ENCODE measurements at places on chromosomes 16 and 17.

GRCh38 chr17:61362396-61362795, 37.2 kb upstream of the TBX2 start:
- no peaks in the 10 kb centered on the region for H3K4me1 ChIP-seq
- H3K27me3 ChIP-seq = no peaks in the 10 kb centered on the region
- DNase-seq = no peak
- no peak overlapping the region for H3K27ac ChIP-seq

DNA sequence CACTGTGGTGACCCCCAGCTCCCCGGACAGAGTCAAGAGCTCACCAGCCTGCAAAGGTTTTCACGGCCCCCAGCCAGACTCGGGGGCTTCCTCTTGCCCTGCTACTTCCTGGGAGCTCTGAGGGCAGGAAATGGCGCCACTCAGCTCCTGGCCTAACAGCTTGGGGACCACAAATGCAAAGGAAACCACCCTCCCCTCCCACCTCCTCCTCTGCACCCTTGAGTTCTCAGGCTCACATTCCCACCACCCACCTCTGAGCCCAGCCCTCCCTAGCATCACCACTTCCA, 375 bp upstream of the SPN start:
- H3K4me1 ChIP-seq = peaks cover 5% of the 10 kb centered on the region
- H3K36me3 ChIP-seq = no peaks in the 10 kb centered on the region
- H3K27me3 ChIP-seq = no peaks in the 10 kb centered on the region

DNA sequence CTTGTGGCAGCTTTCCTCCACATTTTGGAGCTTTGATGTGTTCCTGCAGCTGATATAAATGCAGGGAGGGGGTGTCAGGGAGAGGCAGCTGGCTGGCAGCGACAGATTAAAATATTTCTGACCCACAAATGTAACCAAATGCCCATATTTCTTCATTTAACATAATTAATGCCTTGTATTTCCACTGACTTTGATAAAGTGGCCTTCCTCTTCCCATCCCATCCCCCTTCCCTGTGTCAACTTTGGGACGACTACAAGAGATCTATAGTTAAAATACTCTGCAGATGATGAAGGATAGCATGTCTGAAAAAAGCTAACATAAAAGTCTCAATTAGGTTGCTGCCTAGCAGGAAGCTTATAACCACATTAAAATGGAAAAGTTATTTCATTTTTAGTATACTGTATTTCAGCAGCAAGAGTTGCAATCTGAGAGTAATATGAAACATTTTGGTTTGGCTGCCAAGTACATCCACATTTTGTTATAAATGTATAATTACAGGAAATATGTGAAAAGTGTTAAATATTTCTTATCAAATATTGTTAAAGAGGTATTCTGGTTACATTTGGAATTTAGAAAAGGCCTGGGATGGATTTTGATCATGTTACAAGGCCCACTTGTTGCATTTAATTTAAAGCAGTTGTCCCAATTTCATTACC, 238.7 kb upstream of the TBX2 start:
- H3K4me3 ChIP-seq = no peak overlapping the region
- H3K4me1 ChIP-seq = peaks cover 3% of the 10 kb centered on the region
- no peaks in the 10 kb centered on the region for H3K27me3 ChIP-seq
- no peaks in the 10 kb centered on the region for H3K36me3 ChIP-seq
- DNase-seq = no peak

DNA sequence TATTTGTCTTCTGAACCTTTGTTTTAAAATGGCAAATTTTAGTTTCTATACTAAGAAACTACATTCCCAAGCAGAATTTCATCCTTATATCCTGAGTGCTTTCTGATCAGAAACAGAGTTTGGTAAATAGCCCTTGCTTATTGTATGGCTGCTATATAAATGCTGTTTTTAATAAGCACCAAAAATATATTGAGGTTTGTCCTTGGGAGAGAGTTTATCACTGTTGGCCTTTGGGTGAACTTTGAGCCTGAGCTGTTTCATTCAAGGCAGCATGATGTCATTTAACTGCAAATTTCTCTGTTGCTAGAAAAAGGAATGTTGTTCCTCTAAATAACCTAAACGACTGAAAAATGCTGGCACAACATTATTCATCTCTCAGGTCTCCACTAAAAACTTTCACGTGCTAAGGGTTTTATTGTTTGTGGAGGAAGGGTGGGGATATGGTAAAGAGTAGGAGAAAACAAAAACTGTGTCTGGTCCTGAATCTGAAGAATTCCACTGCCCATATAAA, 334.3 kb upstream of the TBX2 start:
- H3K4me3 ChIP-seq = no peak overlapping the region
- no peak for DNase-seq
- no peaks in the 10 kb centered on the region for H3K27me3 ChIP-seq
- no peaks in the 10 kb centered on the region for H3K36me3 ChIP-seq

- no peak overlapping the region for H3K27ac ChIP-seq
- no peak overlapping the region for H3K4me3 ChIP-seq
- DNase-seq = no peak
- H3K36me3 ChIP-seq = no peaks in the 10 kb centered on the region
- no peaks in the 10 kb centered on the region for H3K4me1 ChIP-seq
These were observed 5.3 kb upstream of the TAOK1 start for GRCh38 chr17:29384901-29385300.

DNA sequence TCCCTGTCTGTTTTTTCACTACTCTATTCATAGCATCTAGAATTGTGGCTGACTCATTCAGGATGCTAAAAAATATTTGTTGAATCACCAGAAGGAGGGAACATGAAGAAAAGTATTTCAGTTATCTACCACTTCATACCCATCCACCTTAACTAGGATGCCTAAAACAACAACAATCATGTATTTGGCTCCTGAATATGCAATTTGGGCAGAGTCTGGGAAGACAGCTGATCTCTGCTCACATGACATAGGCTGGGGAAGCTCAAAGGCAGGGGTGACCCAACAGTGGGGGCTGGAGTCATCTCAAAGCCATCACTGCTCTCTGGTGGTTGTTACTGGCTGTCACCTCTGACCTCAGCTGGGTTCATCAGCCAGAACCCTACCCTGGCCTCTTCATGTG, 80.1 kb upstream of the RPL38 start:
- H3K4me3 ChIP-seq = no peak overlapping the region
- no peak for DNase-seq
- no peak overlapping the region for H3K27ac ChIP-seq
- no peaks in the 10 kb centered on the region for H3K27me3 ChIP-seq
- no peaks in the 10 kb centered on the region for H3K4me1 ChIP-seq
- no peaks in the 10 kb centered on the region for H3K36me3 ChIP-seq

- no peak overlapping the region for H3K4me3 ChIP-seq
- no peak overlapping the region for H3K27ac ChIP-seq
- DNase-seq = no peak
These were observed 156.4 kb downstream of the PRKCA start for GRCh38 chr17:66458782-66459181.

Data from ovary (tissue), 10 donors.